ENCODE measurements at places on chromosomes 3 and 15.

DNA sequence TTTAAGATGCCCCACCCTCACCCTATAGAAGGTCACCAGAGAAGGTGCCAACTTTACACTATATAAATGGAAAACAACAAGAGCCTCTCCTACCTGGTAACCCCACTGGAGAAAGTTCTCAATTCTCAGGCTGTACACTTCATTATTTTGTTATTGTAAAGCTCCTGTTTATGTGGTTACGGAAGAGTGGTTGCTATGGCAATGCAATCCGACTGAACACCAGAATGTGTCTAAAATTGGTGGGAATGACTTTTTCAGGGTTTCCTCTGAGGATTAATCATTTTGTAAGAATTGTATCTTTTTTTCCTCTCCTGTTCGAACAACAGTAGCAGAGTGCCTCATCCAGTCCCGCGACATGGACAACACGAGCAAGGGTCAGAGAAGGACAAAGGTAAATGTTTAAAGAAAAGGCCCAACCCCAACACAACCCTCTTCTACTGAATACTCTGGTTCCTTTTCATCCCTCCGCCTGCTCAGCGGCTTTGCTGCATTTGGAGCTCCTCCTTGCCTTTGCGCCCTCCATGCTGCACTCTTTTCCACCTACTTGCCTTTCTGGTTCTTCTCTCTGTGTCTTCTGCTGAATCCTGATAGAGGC, 45.3 kb downstream of the DGKG start:
- DNase-seq, result no peak

DNA sequence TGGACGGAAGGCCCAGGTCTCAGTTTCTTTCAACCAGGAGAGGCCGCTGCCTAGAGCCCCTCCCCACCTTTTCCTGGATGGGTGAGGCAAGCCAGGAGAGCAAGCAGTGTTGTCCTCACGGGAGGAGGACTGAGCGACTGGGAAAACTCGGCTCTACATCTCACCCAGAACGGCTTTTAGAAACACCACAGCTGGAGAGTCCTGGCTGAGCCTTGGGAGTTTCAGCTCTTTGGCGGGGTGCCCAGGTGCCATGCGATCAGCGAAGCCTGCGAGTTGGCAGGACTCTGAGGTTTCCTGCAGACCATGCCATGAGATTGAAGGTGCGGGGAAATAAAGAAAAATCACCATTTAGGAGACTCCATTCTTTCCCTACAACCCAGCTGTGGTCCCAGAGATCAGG, 26.0 kb downstream of the PPCDC start:
- no peak for DNase-seq

- no peak for DNase-seq
Measured at GRCh38 chr3:197520311-197521276, 35.2 kb downstream of the BDH1 start.

GRCh38 chr3:176075046-176075445, 1122.2 kb downstream of the TBL1XR1 start:
- DNase-seq, result no peak

DNA sequence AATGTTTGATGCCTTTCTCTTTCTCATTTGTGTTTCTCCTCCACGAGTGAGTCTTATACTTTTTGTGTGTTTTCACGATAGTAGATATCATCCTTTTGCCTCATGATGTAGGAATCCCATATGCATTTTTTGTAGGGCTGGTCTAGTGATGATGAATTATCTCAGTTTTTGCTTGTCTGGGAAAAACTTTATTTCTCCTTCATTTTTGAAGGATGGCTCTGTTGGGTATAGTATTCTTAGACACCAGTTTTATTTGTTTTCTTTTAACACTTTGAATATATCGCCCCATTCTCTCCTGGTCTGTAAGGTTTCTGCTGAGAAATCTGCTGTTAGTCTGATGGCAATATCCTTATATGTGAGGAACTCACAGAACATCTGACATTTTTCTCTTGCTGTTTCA, 18.3 kb downstream of the CEP63 start:
- DNase-seq, result no peak

GRCh38 chr3:127547761-127548605, 42.5 kb downstream of the TPRA1 start:
- peak; percentile 44 for DNase-seq

- DNase-seq, result no peak
Measured at GRCh38 chr3:21020681-21021080, 730.3 kb downstream of the ZNF385D start.

DNA sequence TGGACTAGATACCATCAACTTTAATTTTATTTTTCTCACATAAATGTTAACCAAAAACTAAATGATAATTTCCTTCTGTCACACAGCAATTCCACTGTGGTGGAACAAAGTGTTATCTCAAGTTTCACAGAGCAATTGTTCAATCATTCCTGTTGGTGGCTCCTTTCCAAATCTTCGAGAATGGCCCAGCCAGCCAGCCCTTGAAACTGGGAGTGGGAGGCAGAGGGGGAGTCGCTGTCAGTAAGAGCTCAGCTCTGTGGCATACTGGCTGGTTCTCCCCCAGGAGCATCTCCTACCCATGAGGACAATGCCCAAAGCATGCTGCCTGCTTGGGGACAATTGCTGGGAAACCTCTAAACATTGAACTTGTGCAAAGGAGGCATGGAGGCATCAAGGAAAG, 47.7 kb downstream of the MECOM start:
- no peak for DNase-seq

GRCh38 chr3:63092515-63092914, 185.6 kb upstream of the SYNPR start:
- DNase-seq, result no peak

- DNase-seq, result no peak
Measured at GRCh38 chr3:120678984-120679383, 3.1 kb downstream of the HGD start.

DNA sequence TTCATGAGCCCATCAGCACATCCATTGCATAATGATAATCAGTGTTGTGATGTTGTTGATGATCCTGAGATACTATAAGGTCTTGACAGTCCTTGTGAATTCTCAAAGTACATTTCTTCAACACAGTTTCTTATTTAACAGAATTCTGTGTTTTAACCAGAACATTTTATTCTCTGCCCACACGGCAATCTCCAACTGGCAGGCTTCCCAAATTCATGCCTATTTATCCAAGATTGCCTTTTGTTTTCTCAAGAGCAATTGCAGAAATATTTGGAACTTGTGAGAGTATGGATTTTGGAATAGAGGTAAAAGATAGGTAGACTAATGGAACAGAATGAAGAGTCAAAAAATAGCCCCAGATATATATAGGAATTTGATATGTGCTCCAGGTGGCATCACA, 116.0 kb downstream of the UACA start:
- DNase-seq, result no peak

DNA sequence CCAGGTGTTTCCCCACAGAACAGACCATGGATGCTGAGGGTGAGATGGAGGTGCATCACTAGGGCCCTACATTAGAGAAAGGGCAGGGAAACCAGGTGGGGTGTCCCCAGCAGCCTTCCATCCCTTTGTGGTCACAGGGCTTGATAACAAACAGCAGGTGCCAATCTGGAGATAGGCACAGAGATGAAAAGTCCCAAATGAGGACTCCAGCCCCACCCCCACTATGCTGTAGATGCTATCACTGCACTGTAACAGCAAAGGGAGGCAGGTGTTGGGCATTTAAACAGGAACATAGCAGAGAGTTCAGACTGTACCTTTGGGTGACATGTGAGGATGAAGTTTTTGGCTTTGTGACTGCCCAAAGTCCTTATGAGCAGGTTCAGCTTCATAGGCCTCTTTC, 21.4 kb downstream of the IL20RB start:
- peak; percentile 90 for DNase-seq

DNA sequence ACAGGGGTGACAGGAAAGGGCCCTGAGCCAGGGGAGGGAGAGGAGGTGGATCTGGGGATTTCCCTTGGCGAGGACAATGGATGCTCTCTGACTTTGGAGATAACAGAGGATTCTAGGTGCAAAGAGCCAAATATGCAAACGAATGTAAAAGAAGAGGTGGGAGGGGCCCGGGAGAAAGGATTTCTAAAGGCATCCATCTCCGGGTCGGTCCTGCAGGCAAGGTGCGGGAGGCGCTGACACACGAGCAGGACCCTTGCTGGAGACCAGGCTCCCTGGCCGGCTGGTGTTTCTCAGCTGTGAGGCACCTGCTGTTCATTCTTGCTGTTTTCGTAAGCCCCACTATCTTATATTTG, 115.2 kb upstream of the TLE3 start:
- no peak for DNase-seq

GRCh38 chr15:48333540-48333939, 2.3 kb downstream of the DUT start:
- no peak for DNase-seq

- DNase-seq, result no peak
Measured at GRCh38 chr3:47000198-47000815, 20.8 kb downstream of the NBEAL2 start.

DNA sequence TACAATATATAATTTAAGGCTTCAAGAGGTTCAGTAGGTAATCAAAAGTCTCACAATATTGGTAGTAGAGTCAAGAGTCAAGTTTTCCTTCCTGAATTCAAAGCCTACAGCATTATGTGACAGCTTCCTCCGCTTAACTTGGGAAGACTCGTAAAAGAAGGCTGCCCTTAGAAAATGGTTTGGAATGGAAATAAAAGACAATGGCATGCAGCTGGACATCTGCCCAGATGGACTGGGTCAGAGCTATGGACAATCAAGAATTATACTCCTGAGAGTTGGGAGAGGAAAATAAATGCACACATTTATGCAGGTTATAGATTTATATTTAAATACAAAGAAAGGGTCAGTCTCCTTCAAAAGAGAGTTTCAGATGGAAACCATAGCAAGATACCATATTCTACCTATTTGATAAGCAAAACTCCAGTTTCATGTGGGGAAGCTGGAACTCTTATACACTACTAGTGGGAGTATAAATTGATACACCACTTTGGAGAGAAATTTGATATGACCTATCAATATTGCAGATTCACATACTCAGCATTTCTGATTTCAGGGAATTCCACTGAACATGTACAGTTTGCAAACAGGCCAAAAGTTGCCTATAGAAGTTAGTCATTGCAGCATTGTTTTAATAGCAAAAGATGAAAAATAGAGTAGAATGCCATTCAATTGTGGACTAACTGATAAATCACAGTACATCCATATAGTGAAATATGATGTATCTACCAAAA, 6.1 kb downstream of the CRYBG3 start:
- DNase-seq, result no peak

GRCh38 chr15:100241572-100242482, 99.9 kb downstream of the ADAMTS17 start:
- DNase-seq, result no peak

DNA sequence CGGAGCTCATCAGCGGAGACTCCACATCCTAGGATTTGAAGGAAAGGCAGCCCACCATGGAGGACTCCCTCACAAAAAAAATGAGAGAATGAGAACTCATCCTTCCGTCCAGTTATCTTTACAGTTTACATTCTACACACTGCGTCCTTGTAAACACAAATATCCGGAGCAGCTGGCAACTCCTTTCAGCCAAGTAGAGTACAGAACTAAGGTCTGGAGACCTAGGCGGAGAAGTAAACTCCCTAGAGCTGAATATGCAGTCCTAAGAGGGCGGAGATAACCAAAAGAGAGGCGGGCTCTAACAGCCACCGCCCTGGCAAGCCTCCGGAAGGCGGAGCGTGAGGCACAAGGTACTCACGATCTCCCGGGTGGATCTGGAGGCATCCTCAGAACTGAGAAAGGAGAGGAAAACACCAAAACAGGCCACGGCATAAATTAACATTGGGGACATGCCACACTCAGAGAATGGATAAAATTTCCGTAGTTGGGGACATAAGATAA, 924 bp upstream of the SIN3A start:
- peak; percentile 80 for DNase-seq

DNA sequence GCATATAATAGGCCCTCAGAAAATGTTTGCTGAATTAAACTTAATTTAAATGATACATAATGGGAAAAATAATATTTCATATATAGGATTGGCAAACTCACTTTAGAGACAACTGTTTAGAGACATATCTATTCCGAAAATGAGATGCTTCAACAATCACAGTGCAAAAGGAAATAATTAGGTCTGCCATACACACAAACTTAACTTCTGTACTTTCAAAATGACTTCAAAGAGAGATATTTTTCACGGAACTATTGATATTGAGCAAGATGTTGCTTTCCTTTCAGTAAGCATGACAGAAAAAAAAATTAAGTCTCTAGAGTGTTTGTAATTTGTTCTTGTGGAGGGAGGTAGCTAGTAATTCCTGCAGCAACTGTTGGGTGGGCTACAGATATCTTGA, 769.5 kb downstream of the TUSC7 start:
- no peak for DNase-seq

GRCh38 chr15:100468285-100468684, 60.5 kb downstream of the CERS3 start:
- no peak for DNase-seq

GRCh38 chr3:81554388-81554787, 207.1 kb downstream of the GBE1 start:
- peak; percentile 18 for DNase-seq

GRCh38 chr3:149306751-149307434, 26.5 kb downstream of the TM4SF18 start:
- no peak for DNase-seq

DNA sequence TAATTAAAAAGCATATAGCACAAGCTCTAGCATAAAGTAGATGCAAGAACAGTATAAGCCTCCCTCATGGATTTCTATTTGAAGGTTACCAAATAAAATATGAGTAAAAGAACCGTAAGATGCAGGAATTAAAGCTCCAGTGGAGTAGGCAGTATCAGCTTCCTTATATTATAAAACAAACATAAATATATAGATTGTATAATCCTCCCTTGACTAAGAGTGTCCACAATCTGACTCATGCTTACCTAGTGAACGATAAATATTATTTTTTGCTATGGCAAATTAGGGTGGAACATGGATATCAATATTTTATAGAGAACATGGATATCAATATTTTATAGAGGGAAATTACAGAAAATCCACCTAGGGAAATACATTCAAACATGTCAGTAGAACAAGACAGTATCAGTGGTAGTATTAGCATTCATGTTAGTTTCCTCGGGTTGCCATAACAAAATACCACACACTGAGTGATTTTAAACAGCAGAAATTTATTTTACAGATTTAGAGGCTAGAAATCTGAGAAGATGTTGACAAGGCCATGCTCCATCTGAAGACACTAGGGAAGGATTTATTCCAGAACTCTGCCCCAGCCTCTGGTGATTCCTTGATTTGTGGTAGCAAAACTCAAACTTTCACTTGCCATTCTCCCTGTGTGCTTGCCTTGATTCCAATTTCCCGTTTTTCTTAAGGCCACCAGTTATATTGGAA, 1521.3 kb downstream of the SI start:
- no peak for DNase-seq

- DNase-seq, result no peak
Measured at GRCh38 chr3:37808656-37809055, 53.0 kb upstream of the CTDSPL start.

DNA sequence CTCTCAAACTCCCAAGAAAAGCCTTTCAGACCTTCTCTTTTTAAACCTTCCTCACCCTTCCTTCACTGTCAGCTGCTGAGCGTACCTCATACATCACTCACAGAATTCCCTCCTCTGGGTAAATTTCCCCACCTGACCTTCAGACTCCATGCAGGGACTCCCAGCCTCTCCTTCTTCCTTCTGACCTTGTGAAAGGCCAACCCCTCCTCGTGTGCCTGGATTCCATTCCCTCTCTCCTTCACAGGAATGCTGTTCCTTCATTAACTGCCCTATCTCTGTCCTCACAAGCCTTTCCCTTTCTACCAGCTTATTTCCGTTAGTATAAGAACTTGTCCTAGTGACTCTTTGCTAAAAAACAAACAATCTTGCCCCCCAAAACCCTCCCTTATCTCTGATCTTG, 69.7 kb upstream of the MME start:
- no peak for DNase-seq
